ENCODE measurements at places on chromosomes 16 and 17.

GRCh38 chr17:81814748-81815645 is 11.0 kb downstream of the GCGR start:
- no peak for DNase-seq

GRCh38 chr17:27315322-27315721 is 21.4 kb downstream of the WSB1 start:
- peak; percentile 49 for DNase-seq

GRCh38 chr16:75241955-75242354 is 9.5 kb downstream of the BCAR1 start:
- DNase-seq: no peak

DNA sequence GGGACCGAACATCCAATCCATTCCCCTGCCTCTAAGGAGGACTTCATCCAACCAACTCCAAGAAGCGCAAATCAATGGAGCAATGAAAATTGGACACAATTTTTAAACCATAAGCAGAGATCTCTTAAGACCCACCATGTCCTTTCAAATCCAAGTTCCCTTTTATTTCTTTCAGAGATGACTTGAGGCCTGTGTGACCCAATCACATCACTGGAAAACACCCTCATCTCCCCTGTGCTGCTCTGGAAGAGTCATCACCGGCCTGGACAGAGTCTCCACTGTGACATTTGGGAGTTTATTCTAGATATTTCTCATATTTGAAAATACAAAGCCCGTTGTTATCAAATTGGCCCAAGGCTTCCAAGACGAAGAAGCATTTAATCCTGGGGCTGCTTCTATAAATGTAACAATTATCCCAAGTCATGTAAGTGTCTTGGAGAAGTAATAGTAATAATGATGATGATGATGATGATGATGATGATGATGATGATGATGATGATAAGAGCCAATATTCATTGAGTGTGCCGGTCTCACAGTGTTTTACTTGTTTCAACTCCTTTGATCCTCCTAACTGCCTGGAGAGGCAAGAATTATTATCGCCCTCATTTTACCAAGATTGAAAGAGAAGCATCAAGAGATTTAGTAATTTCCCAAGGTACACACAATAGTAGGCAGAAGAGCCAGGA is 72.1 kb downstream of the COPRS start:
- DNase-seq: no peak

- DNase-seq: no peak
Measured at GRCh38 chr16:50354629-50355456, 13.9 kb downstream of the BRD7 start.

- DNase-seq: no peak
Measured at GRCh38 chr17:2815781-2816185, 19.5 kb downstream of the RAP1GAP2 start.

DNA sequence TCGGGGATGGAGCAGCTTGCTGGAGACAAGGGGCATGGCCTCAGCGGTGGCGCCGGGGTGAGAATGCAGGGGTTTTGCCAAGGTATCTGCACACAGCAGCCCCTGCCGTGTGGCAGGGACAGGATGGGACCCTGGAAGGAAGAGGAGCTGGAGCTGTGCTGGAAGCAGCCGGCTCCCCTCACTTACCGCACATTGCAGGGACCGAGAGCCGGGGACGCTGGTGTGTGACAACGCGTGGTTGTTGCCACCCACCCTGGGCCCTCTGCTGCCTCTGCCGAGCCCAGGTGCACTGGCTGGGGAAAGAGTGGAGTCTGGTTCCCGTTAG is 3.0 kb downstream of the NUBP2 start:
- no peak for DNase-seq

- no peak for DNase-seq
Measured at GRCh38 chr16:17143546-17144419, 327.0 kb downstream of the XYLT1 start.

DNA sequence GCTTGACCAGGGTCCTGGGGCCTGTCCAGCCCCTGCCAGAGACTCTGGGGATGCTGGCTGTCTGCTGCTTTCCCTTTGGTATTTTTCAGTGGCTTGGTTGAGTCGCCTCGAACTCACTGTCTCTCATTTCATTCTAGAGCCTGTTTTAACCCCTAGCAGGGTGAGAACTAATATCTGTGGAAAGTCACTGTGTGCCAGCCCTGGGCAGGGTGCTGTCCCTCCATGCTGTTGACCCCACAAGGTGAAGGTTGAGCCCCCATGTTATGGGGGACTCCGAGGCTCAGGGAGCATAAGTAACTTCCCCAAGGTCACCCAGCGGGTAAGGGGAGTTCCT is 33.0 kb downstream of the DCAKD start:
- no peak for DNase-seq

GRCh38 chr17:77963441-77963840 is 4.9 kb downstream of the TNRC6C start:
- peak; percentile 83 for DNase-seq

DNA sequence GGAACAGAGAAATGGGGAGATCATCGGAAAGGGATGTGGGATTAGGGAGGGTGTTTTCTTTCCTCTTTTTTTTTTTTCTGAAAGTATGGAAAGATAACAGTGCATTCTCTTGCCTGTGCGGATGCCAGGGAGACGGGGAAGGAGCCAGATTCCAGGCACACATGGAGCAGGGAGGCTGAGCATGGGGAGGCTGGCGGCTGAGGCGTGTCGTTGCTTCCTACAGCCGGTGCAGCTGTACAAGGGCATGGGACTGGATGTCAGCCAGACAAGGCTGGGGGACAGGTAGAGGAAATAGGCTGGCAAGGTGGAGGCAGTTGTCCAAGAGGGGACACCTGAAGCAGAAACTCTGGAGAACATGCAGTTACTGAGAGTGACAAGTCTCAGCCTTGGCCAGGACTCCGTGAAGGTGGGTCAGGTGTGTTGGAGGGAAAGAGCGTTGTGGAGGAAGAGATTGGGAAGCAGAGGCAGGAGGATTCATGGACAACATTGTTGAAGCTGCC is 16.6 kb upstream of the ADORA2B start:
- DNase-seq: no peak

DNA sequence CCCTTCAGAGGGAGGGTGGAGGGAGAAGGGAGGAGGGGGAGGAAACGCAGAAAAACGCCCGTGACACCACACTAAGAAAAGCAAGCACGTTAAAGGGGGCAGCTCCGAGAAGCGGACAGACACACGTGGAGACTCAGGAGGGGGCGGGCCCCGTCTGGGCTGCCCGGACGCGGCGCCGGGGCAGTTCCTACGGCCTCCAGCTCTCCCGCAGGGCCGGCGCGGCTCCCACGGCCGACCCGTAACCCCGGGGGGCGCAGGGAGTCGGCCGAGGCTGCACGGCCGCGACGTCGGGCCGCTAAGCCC is 362 bp downstream of the KLHDC4 start:
- no peak for DNase-seq

GRCh38 chr17:39151943-39152818 is 744 bp upstream of the PLXDC1 start:
- no peak for DNase-seq

DNA sequence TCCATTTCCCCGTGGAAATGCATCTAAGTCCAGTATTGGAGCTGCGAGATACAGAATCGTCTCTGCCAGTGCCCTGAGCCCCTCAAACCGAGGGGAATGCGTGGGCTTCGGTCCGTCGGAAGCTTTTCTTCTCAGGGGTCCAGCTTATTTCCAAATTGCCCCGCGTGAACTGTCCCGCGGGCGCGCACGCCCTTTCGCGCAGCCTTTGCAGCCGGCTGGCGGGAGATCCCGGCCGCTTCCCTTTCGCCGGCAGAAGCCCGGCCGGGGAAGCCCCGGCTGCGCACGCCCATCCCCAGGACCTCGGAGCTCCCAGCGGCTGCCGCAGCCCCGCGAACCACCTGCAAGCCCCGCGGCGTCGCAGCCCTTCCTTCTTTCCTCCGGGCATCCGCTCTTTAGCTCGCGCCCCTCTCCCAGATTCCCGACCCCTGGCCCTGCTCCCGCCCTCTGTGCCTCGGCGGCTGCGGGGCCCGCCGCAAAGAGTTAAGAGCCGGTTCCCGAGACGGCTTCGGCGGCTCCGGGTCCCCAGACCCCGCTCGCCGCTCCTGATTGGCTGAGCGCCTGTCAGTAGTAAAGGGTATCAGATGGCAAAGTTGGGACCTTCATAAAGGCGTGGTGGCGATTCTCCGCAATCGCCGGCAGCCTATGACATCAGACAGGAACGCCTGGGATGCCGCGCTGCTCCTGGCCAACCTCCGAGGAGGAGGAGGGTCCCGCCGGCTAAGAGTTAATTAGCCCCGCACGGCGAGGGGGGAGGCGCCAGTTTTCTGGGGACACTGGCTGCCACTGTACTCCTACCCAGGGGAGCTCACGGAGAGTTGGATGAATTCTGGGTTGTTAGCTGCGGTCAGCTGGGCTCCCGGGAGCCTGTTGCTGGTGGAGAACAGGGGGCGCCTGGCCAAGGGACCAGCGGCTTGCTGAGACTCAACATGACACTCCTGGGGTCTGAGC is at the start of gene MYOCD:
TSS of gene MYOCD (plus strand) at position 628 of the 948 bp plus-strand sequence. CDS start at position 927, 299 bp downstream.
- DNase-seq: no peak

DNA sequence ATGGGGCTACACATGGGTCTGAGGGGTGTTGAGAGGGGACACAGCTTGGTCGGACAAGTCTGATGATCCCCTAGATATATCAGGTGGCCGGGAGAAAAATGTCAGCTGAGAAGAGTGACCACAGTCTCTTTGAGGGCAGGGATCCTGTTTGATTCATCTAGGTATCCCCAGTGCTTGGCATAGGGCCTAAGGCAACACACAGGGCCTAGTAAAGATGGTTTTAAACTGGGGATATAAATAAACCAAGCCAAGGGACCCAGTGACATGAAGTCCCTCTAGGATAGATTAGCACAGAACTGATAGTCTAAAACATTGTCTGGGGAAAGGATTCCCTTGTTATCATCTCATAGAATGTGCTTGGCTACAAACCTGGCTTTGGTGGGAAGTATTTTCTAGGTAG is 1.4 kb downstream of the ERCC4 start:
- no peak for DNase-seq

DNA sequence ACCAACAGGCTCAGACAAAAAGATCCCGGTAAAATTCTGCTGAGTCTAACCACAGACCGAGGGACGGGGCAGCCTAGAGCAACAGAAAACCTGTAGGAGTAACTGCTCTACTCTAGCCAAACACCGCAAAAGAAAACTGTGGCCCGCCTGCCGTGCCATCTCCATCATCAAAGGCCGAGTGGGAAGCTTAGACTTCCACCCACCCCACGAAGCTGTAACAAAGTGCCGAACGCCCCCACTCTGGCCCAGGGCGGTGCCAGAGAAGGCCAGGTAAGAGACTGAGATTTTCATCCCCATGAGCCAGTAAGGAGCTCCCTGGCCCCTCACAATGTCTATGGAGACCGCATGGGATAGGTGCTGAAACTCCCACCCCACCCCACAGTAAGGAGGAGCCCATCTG is 231.9 kb upstream of the COX10 start:
- DNase-seq: no peak

DNA sequence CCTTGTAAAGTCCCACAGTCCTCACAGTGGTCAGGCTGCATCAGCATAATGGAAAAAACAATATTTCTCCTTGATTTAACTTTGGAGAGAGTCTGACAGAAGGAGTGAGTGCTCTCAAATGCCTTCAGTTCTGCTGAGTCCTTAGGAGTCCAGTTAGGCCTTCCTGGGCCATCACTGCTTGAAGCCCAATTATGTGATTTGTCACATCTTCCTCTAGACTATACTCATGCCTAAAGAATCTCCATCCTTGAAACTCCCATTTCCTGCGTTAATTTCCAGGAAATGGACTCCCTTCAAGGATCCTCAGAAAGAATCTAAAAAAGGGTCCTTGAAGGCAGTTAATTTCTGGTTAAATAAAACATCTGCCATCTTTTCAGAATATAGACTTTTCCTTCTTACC is 52.8 kb downstream of the SLFN5 start:
- no peak for DNase-seq

DNA sequence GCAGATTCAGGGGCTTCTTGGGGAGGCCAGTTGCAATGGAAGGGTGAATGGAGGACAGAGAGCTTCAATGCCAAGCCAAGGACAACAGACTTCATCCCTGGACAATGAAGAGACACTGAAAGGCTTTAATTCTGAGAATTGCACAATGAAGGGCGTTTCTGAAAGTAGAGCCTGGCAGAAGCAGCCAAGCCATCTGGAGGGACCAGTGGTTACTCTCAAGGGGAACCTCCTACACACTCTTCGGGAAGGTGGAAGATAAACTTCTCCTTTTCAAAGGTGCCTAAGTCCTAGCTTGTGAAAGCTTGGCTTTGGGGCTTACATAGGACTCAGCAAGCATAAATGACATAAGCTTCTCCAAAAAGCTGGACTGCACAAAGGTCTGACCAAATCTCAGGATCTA is 6.2 kb upstream of the CES1 start:
- no peak for DNase-seq

- DNase-seq: no peak
Measured at GRCh38 chr16:70380248-70380918, 33.7 kb downstream of the DDX19A start.

DNA sequence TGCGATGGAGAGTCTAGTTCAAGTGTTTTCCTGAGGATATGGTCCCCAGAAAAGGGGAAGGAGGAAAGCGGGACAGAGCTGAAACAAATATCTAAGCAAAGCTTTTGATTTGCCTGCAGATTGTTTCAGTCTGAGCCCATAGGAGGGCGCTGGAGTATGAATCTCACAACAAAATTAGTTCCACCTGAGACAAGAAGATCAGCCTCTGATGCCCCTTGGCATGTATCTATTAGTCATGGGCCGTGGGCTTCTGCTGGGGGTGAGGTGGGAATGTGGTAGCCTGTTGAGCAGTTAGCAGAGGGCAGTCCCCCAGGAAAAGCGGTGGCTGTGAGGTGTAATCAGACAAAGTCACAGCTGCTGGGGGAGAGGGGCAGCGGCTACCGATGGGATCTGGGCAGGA is 446.9 kb downstream of the CA10 start:
- DNase-seq: no peak

- DNase-seq: peak; percentile 45
Measured at GRCh38 chr16:57092786-57093411, 516 bp downstream of the CPNE2 start.

GRCh38 chr17:2856727-2857126 is 60.5 kb downstream of the RAP1GAP2 start:
- no peak for DNase-seq

GRCh38 chr16:25135254-25135878 is 23.8 kb downstream of the LCMT1 start:
- DNase-seq: no peak

GRCh38 chr16:62755938-62756337 is 719.7 kb upstream of the CDH8 start:
- no peak for DNase-seq

- no peak for DNase-seq
Measured at GRCh38 chr17:67165201-67165600, 79.8 kb downstream of the HELZ start.

DNA sequence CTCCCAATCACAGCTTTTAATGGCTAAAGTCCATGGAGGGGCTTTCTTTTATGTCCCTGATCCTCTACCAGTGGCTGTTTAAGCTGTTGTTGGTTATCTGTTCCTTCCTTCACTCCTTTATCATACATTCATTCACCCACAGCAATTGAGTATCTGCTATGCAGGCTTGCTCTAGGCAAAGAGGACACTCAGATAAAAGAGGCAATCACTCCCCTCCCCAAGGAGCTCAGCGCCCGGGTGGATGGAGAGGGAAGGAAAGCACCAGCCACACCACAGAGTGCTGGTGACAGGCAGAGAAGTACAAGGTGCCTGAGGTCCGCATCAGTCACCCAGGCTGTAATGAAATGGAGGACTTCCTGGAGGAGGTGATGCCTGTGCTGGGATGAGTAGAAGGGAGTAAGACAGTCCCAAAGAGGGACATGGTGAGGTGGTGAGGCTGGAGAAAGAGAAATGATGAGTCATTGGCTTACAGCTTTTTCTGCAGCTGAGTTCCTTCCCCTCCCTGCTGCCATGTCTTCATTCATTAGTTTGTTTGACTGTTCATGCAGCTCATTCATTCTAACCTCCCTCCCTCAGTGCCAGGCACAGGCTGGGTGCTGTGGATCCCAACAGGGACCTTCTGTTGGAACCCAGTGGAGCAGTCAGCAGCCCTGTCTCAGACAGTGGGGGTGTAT is 12.8 kb upstream of the NGFR start:
- DNase-seq: no peak

Measured in midbrain (tissue), 1 donor.